Renal pelvis (tissue), 12 donors: ENCODE measurements at places on chromosomes 6 and 20. TPM values are rescaled to one million over a fixed set of nuclear protein-coding genes. Genes with fewer than 3 reads are reported as not detected.

DNA sequence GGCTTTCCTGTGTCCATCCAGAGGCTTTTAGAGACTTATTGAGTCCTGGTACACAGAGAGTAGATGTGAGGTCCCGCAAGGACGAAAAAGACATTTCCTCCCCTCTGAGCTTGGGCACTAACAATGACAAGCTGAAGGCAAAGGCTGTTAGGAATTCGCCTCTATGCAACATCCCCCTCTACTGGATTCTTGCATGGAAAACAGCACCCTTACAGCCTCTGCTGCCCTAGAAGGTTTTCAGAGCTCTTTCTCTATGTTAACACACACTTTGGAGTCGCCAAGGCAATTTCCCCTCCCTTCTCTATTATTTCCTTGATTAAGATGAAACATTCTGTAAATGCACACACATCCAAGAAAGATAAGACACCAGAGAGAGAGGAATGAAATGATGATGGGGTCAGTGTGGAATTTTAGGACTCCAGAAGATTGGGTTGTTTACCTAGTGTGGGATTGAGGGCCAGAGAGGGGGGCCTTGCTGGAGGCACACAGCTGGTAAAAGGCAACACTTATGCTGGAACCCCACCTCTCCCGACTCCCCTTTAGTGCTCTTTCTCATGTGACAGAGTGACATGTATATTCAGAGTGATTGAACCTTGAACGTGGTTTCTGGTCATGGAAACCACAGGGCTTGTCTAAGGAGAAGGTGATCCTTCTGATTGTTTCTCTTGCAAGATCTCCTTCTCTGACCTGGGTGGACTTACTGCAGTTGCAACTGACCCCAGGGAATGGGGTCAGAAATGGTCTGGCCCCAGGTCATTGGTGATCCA is 300.7 kb downstream of the CLIC5 start:
- peak; percentile 81 for DNase-seq

- no peak for DNase-seq
Observed at GRCh38 chr6:132251711-132252110, 149.6 kb downstream of the MOXD1 start.

DNA sequence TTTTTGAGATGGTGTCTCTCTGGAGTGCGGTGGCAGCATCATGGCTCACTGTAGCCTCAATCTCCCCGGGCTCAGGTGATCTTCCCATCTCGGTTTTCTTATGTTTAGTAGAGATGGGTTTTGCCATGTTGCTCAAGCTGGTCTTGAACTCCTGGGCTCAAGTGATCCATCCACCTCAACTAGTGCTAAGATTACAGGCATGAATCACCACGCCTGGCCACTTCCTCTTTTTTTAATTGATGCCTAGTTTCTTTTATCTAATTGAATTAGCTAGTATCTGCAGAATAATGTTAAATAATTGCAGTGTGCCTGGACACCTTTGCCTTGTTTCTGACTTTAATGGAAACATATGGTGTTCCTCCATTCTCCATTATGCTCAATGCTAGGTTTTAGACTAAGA is 38.4 kb upstream of the SLC22A16 start:
- no peak for DNase-seq

- no peak for DNase-seq
Observed at GRCh38 chr6:112037783-112038216, 16.1 kb upstream of the CCN6 start.

JAG1 gene
- 235 TPM for polyA plus RNA-seq

NOX3 gene
- polyA plus RNA-seq: 1.2 TPM

NKX2-2 gene
- polyA plus RNA-seq: 0.07 TPM

GRCh38 chr6:142860498-142860897 is 84.5 kb downstream of the HIVEP2 start:
- DNase-seq: no peak

- DNase-seq: no peak
Observed at GRCh38 chr6:169933251-169933821, 181.9 kb downstream of the ERMARD start.

NRSN1 gene
- 1.1 TPM for polyA plus RNA-seq

MYBL2 gene
- polyA plus RNA-seq: 33.3 TPM

ZNF334 gene
- polyA plus RNA-seq: 24.1 TPM

- DNase-seq: no peak
Observed at GRCh38 chr20:39080326-39080725, 118.2 kb downstream of the DHX35 start.

- DNase-seq: peak; percentile 44
Observed at GRCh38 chr20:24160563-24161281, 172.1 kb upstream of the GGTLC1 start.
